Activated CD8-positive, alpha-beta T cell treated with anti-CD3 and anti-CD28 coated beads for 36 hours (primary cell): ENCODE measurements at places on chromosomes 16 and 17.

GRCh38 chr17:6596941-6597340 is 40.6 kb upstream of the PITPNM3 start:
- DNase-seq = no peak

DNA sequence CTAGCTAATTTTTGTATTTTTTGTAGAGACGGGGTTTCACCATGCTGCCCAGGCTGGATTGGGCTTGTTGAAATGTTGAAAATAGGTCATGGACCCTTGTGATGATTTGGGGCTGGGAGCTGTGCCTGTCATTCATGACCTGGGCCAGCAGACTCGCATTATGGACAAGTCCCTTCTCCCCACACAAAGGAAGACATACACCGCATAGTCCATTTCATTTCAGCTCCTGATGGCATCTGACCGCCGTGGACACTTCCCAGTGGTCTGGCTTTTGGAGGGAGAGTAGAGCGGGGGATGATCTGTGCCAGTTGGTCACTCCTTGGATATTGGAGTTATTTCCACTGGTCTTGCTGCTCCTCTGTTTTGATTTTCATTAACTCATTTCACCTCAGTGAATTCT is 34.8 kb downstream of the MPRIP start:
- DNase-seq = no peak

DNA sequence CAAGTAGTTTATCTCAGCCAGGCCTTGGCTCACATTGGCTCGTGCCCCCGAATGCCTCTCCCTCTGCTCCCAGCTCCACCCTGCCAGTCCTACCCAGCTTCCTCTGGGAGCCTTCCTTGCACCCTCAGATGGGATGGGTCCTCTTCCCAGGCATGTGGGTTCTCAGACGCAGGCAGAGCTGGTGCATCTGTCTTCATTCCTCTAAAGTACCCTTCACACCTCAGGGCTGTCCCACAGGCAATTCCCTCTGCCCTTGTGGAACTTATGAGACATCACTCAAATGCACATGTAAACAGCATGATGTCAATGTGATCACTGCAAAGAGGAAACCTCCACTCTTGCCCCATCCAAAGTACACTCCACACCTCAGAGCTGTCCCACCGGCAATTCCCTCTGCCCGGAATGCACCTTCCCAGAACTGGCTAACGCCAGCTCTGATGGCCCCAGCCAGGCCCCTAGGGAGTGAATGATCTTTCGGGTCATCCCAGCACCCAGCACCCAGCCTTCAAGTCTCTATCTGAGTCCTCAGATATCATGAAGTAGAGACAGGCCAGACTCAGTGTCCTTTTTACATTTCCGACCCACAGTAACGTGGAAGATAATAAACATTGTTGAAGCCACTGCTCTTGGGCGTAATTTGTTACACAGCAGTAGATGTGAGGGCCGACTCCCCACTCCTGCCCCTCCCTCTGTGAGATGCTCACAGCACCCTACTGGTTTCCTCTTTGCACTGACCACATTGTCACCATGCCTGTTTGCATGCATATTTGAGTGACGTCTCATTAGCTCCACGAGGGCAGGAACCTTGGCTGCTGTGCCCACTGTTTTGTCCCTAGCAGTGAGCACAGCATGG is 85.4 kb downstream of the N4BP1 start:
- DNase-seq = no peak

GRCh38 chr17:14926526-14927122 is 338.5 kb downstream of the PMP22 start:
- peak; percentile 63 for DNase-seq

DNA sequence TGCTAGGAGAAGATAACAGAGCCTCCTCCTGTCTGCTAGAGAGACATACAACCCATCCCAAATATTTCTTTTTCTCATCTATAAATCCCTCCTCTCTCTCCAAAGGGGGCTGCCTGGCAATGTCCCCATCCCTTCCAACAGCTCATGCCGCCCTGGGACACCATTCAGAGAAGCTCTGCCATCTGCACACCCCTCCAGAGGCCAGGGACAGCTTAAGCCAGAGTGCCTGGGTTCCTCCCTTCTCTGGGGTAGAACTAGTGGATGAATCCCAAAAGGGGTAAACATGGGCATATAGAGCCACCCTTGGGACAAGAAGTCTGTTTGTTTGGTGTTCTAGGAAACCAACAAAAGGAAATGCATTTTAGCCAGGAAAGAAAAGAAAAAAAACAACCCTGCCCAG is 2.6 kb upstream of the LPO start:
- DNase-seq = no peak
